Activated CD4-positive, alpha-beta T cell treated with anti-CD3 and anti-CD28 coated beads for 24 hours (primary cell): ENCODE measurements at places on chromosomes 13 and 19.

DNA sequence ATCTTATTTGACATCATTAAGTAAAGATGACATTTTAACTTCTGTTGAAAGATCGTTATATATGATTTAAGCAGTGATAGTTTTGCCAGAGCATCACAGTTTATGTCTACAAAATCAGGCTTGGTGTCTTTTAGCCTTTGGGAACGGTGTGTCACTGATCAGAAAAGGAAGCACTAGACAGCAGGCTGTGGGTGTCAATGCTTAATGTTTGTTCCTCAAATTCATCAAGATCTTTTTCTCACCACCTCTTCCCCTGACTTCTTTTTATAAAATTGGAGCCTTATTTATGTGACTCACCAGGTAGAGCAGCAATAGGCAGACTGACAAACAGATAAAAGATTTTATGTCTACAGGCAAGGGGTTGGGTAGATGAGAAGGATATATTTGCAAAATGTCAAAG is 1558.5 kb downstream of the EFNB2 start:
- no peak for DNase-seq

DNA sequence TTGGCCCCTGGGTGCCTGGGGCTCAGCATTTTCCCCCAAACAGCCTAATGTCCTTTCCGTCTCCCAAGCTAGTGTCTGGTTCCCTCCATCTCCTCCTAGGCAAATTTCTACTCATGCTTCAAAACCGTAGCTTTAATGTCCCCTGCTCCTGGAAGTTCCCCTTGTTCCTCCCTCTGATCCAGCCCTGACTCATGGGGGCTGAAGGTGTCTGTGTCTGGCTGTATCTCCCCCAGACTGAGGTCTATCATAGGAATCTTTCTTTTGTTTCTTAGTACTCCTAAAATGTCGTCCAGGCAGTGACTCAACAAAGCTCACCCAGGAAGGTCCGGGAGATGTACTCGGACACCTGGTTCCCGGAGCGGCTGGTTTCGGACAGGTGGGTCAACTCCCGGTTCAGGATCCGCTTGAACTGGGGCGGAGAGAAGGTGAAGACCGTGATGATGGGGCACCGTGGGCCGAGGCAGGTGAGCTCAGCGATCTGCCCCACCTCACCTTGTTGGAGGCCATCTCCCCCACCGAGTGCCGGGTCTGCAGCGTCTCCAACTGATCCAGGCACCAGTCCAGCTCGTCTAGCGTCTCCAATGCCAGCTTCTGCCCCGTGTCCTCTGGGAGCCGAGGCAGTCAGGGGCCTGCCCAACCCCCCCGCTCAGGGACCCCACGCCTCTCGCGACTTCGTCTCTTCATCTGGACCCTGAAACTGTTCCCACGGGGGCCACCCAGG is 6.2 kb downstream of the PDE4C start:
- no peak for DNase-seq

DNA sequence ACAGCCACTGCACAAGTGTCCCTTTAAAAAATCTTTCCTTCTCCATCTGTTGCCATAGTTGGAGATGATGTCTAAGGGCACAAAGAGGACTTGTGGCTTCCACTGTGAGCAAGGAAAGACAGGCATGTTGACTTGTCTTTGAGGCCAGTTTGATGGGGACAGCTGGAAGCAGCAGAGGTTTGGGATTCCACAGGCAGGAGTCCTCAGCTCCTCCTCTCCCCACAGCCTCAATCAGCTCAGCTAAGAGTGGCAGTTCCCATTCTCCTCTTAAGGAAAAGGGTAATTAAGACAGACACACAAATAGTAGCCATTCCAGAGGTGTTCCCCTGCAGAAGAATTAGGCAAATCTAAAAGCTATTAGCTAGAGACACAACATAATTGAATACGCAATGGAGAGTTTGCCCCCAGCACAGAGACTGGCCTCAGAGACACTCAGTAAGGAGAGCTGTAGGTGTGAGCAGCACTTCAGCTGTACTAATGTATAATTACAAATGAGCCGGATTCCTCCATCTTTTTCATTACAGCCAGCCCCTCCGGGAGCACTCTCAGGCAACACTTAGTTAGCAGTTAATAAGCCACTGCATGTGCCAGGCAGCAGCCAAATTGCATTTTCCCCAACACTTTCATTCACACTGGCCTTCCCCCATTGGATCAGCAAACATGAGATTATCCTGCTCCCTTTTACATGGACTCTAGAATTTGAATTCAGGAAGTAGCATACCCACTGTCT is 434.0 kb downstream of the FOXO1 start:
- DNase-seq = no peak

DNA sequence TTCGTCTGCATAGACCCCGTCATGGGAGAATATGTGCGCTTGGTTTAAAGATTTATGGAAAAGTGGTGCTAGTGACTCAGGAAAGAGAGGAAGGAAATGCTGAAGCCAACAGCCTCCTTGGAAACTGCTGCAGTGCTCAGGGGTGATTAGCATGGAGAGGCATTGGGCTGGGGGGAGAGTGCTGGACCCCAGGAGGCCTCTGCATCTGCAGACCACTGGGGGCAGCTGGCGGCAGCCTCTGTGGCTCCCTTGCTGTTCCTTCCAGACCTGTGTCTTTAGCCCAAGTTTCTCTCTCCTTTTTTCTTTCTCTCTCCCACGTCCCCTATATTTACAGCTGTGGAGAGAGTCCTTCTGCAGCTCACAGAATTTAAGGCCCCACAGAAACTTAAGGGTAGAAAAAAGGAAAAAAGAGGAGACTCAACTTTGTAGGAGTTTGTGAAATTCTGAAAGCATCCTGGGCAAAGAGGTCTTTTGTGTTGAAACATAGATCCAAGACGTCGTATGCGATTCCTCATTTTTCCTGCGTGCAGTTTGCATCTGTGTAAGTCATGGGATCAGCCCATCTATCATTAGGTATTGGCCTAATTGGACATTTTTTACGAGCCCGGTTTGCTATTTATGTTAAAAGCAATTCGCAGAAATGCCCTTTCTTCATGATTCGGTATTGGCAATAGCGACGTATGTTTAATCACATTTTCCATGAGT is 116.2 kb upstream of the ZNF536 start:
- DNase-seq = no peak

DNA sequence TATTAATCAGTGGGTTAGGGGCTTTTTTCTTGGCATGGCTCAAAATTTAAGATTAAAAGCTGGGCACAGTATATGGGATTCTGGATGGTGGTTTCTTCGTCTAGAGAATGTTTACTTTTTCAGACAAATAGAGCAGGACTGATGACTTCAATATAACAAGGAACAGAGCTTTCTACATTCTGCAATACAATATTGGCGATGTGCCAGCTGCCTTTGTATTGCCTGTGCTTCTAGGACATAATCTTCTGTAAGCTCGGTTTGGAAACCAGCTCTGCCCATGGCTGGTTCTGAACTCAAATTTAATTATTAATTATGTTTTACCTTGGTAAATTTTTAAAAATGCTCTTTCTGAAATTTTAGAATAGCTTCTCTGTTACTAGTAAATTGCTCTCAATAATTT is 139.1 kb upstream of the TRPC4 start:
- no peak for DNase-seq

DNA sequence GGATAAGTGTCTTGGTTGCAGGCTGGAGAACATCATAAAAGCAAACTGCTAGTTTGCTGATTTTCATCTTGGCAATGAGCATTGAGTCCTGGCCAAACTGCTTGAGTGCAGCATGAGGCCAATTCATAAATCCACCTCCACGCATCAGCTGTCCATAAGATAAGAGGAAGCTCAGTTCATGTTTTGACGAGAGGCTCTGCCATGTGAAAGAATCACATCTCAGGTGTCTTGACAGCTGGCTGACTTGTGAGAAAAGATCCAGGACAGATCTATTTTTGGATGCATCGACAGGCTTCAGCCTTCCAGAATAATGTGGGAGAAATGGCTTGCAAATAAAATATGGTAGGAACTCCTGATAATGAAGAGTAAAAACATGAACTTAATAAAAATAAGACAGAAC is 5.4 kb upstream of the ZNF682 start:
- DNase-seq = no peak

DNA sequence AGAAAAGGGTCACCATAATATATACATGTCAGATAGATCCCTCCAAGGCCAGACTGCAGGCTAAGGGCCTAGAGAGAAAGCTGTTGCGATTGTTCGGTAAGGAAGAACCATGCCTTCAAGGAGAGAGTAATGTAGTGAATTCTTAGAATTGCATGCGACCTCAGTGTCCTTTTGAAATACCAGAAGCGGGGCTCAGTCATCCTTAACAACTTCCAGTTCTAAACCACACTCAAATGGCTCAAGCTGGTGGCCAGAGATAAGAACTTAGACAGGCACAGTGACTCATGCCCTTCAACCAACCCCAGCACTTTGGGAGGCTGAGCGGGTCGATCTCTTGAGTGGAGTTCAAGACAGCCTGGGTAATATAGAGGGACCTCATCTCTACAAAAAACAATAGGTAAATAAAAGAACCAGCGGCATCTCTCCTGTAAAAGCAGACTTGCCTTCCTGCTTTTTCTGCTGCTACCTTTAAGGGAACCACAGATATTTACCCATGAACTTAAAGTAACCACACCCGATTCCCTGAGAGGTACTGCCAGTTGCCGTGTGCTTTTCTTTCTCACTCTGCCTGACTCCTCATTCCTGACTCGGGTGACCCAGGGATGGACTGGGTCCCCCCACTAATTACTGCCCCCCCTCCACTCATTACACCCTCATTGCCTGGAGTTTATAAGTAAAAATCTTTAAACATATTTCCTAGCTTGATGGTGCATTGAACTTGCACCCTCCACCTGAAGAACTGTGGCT is 15.4 kb upstream of the SIGLEC6 start:
- no peak for DNase-seq
